ENCODE measurements at places on chromosomes 5 and 9.

GRCh38 chr5:154221371-154221896 lies 30.9 kb downstream of the GALNT10 start:
- no peak for DNase-seq

DNA sequence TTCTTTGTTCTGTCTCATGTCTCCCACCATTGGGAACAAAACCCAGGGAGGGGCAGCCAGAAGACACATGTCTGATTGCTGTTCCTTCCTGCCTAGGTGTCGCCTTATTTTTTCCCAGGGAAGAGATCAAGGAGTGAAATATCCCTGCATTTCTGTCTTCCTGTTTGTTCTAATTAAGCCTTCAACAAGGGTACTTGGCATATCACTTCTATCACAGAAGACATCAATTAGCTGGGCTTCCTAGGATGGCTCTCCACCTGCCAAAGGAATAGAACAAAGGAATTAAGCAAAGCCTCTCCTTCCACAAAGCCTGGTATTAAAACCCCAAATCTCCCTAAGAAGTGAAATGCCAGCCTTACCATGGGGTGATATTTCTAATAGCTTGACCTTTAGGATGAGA lies 299.5 kb upstream of the CD180 start:
- no peak for DNase-seq

- no peak for DNase-seq
These were observed 1834.5 kb downstream of the EFNA5 start for GRCh38 chr5:105836268-105836667.

GRCh38 chr9:77764894-77765780 lies 117.0 kb upstream of the GNA14 start:
- no peak for DNase-seq

DNA sequence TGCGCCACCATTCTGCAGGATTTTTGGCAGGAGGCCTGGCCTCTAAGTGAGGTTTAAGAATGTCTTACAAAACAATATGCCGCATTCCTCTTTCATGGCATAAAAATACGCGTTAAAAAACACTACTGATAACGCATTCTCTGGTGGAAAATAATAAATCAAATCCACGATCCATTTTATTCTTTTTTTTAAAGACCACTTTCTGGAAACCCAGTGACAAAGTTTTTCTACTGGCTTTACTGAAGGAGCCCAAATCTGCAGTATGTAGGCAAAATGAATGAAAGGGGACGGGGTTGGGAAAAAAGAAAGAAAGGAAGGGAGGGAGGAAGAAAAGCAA lies 2.0 kb downstream of the SV2C start:
- no peak for DNase-seq

- no peak for DNase-seq
These were observed 148.2 kb downstream of the CAAP1 start for GRCh38 chr9:26744191-26744965.

DNA sequence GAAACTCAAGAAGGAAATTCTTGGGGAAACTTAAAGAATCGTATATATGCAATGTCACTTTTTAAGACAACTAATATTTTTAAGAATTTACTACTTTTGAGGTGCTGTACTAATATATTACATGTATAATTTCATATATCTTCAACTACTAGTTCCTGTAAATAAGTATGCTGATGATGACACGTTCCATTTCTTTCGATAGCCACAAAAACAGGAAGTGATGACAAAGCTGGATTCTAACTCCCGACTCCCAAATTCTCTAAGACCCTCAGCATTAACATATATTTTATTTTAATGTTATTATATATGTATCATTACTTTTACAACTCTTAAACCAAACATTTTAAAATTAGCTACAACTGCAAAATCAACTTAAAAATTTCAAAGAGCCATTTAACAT lies 74.8 kb downstream of the STK32A start:
- no peak for DNase-seq

DNA sequence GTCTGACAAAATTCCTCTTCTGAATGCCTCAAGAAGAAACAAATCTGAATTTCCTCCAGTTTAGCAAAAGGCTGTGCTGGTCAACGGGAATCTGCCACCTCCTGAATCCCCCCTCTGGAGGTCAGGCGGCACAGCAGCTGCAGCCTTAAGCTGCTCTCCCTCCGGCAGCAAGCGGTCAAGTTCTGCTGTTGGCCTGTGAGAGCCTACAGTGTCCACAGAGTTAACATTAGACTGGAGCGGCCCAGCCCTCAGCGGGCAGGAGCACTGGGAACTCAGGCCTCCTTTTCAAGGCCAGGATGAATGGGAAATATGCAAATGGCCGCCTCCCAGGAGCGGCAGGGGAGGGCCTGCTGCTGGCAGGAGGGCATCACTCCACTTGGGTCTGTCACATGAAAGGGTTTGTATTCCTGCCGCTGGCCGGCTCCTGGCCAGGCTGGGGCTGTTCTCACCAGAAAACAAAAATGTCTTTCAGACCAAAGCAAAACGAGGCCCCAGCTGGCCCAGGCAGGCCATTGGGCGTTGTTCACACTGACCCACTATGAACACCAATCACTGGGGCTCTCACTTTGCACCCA lies 8.2 kb downstream of the ACSL6 start:
- DNase-seq = no peak

GRCh38 chr9:101432740-101433139 lies 2.8 kb downstream of the ALDOB start:
- DNase-seq = no peak

DNA sequence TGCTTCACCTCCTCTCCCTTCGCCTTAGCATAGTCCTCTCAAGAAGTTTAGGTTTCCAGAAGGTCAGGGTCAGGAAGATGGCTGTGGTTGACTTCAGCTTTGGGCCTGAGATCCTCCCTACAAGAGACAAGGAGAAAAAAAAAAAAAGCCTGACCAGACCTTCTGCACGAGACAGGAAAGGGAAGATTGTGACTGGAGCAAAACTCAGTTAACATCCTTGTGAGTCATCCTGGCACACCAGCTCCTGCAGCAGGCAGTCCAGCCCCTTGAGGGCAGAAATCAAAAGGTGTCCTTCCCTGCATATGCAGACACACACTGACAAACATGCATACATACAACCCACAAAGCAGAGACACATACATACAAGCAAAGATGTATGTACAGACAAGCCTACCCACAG lies 18.0 kb upstream of the ENHO start:
- DNase-seq = no peak

GRCh38 chr5:159777049-159777660 lies 139.1 kb upstream of the ADRA1B start:
- DNase-seq = no peak

DNA sequence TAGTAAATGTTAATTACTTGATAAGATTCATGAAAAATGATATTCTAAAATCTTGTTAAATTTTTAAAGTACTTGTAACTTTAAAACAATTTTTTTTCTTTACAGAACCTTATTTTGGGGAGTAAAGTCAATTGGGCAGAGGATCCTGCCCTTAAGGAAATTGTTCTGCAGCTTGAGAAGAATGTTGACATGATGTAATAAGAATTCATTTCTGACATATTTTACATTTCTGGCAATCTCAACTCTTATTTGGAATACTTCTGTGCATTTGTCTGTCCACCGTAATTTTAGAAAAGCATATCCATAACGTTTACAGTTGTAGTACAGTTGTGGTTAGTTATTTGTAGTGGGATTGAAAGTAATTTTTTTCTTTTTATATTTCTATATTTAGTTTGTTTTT lies 20.2 kb downstream of the CENPH start:
- no peak for DNase-seq

GRCh38 chr9:110669433-110669832 lies 842 bp downstream of the MUSK start:
- no peak for DNase-seq

DNA sequence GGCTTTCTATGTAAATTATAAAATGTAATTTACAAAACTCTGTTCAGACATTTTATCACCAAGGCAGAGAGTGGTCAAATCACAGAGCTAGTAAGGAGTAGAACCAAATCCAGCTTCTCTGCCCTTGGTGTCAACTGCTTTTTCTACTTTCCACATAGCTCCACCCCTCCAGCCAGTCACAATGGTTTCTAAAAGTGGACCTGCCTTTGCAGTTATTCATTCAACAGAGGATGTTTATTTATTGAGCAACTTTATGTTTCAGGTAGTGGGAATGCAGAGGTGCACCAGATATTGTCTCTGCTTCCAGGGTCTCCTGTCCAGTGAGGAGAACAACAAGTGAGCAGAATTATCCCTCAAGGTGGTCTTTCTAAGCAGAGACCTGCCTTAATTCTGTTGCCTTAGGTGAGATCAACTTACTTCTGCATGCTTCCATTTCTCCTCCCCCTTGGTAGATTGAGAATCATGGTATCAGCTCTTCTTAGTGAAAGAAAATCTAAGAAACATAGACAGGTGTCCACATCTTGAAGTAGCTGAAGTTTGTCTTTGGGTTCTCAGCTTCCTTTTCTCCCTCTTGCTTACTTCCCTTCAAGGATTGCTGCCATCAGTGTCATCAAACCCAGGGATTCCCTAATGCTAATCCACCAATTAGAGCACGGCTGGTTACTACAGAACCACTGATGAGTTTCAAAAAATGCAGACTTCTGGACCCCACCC lies 17.2 kb upstream of the PDCD1LG2 start:
- DNase-seq = no peak

DNA sequence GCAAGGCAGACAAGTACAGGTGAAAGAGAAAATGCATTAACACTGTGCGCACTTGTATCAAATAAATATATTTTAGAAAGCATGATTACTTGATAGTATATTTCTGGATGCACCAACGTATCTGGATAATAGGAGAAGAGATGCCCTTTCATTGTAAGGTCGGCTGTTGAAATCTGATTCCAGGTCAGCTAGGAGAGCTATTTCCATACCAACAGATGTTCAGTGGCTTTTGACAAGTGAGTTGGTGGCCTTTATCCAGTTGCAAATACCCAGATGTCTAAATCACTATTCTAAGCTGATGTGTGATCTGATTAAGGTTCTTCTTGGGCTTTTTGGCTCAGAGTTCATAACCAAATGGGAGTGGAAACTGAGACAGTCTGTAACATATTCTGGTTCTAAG lies 128.2 kb upstream of the TBCA start:
- DNase-seq = no peak

DNA sequence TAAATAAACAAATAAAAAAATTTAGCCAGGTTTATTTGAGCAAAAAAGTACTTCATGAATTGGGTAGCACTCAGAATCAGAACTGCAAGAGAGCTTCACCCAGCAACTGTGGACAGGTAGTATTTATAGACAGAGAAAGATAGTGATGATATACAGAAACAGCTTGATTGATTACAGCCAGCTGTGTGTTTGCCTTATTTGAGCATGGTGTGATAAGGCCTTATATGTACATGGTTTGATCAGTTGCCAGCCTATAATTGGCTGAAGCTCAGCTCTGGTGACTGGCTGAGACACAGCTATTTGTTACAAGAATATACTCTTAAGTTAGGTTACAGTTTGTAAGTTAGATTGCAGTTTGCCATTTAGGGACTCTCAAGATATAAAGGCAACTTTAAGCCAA lies 34.3 kb upstream of the ARL15 start:
- no peak for DNase-seq

GRCh38 chr9:18829873-18830272 lies 203.1 kb downstream of the SAXO1 start:
- DNase-seq = no peak

DNA sequence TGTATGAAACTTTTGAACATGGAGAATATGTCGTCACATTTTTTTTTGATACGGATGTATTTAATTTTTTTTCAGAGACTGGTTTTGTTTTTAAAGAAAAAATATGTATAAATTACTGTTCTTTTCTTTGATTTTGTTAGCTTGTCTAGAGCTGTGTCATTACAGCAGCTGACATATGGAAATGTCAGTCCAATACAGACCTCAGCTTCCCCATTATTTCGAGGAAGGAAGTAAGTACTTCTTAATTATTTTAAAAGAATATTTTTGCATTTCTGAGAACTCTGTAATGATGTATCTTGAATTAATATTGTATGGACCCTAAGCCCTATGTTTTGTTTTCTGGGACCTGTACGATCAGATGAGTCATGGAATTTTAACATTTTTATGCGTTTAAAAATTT lies 7.6 kb downstream of the TENT2 start:
- DNase-seq = no peak

DNA sequence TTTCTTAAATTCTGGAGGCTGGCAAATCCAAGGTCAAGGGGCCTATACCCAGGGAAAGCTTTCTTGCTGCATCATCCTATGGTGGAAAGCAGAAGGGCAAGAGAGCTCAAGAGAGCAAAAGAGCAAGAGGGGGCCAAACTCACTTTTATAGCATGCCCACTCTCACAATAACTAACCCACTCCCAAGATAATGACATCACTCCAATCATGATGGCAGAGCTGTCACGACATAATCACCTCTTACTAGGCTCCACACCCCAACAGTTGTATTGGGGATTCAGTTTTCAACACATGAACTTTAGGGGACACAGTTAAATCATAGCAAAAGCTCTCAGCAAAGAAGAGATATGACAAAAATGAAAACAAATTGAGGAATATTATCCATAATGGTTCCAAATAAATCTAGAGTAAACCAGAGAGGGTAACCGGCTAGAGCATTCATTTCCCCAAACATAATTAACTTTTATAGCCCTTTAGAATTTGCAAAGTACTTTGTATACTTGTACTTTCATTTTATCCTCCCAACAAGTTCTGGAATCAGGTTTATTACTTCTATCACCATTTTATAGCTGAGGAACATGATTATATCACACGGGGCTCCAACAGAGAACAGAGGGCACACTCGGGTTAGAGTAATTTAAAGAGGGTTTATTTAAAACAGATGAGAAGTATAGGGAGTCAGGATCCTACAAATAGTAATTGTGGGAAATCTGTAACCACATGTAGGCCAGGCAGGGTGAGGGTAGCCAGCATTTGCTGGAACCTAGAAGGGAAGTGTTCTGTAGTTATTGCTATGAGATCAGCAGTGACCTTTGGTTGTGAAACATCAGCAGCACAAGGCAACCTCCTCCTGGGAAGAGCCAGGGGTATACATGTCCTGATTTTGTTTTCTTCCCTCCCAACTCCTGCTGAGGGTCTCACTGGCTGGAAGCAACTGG lies 7.2 kb upstream of the TARS1 start:
- no peak for DNase-seq

DNA sequence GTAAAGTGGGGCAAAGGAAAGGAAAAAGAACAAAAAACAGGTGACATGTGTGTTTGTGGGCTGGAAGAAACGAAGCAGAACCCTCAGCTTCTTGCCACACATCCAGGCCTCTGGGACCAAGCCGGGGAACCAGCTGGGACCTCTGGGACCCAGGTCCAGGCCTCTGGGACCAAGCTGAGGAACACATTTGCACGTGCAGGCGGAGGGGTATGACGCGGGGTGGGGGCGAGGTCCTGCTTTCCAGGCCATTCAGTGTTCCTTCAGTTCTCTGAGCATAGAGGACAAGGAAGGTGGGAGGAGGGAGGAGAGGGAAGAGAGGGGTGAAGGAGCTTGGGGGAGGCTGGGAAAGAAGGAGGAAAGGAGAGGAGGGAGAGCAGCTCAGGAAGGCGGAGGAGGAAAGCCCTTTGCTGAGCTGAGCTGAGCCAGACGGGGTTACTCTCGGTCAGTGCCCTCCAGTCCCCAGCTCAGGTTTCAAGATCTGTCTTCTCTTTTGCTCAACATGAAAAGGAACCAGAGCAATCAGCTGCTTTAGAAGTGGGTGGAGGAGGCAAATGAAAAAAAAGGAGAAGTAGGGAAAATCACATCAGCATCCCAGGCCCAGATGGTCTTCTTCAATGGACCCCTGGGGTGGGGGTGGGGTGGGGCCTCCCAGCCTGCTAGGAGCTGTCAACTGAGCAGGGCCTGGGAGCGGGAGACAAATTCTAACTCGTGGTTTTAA lies 59.1 kb downstream of the ABCA1 start:
- DNase-seq = no peak

GRCh38 chr5:14581891-14582796 lies 552 bp downstream of the OTULINL start:
- no peak for DNase-seq

All from NCI-H1417 treated with DMSO at 0.1 percent for 48 hours (cell line).